ENCODE measurements at places on chromosomes 4 and X.

DNA sequence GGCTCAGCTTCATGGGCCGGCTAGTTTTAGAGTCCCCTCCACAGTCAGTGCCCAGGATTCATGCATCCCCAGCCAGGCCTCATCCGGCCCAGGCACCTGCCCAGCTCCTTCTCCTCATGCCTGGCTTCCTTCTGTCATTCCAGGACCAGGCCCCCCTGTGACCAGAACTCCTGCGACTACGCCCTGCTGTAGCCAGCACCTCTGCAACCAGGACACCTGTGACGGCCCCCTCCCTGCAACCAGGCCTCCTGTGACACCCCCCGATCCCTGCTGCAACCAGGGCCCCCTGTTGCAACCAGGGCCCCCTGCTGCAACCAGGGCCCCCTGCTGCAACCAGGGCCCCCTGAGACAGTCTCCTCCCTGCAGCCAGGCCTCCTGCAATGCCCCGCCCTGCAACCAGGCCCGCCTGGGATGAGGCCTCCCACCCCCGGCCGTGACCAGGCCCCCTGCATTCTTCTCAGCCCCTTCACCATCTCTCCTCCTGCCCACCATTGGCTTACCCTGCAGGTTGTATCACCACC is 46.8 kb downstream of the HTRA3 start:
- no peak for DNase-seq

DNA sequence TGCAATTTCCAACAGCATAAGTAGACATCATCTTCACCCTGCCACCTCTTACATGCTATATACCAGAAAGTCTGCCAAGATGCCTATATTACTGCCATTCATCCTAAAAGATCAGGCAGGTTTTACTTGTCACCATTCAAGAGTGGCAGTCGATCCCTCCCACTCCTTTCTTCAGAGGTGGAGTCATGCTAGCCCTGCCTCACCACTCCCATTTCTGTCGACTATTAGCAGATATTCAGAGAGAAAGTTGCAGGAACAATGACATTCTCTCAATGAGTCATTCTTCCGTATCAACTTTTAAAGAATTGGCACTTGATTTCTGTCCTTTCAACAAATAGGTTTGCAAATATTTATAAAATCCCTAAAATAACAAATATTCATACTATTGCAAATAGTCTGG is 1060.1 kb downstream of the ADGRL3 start:
- no peak for DNase-seq

DNA sequence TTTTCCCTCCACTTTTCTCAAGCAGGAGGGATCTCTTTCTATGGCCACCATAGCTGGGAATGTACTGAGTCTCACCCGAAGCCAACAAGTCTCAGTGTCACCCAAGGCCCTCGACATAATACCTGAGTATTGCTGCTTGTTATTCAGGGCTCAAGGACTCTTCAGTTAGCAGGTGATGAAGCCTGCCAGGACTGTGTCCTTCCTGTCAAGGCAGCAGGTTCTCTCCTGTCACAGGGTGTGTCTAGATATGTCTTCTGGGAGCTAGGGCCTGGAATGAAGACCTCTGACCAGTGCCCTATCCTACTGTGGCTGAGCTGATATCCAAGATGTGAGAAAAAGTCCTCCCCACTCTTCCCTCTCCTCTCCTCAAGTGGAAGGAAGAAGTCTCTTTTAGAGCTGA is 391.0 kb upstream of the DIPK2B start:
- no peak for DNase-seq

- DNase-seq: no peak
Observed at GRCh38 chrX:21838937-21839333, 482 bp upstream of the MBTPS2 start.

DNA sequence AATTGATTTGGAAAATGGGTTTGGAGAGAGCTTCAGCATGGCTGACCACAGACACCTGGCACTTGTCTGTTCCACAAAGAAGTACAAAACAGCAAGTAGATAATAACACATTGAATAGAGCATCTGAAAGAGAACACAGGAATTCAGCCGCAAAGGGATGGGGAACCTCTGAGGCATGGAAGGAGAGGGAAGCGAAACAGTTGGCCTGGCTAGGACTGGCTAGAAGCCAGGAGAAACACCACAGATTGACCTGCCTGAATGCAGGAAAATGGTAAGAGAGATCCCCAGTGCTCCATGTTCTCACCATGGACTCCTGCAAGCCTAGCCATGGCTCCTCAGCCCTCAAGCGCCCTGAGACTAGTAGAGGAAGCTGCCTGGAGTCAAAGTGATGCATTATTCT is 169.7 kb upstream of the SH3RF1 start:
- no peak for DNase-seq

DNA sequence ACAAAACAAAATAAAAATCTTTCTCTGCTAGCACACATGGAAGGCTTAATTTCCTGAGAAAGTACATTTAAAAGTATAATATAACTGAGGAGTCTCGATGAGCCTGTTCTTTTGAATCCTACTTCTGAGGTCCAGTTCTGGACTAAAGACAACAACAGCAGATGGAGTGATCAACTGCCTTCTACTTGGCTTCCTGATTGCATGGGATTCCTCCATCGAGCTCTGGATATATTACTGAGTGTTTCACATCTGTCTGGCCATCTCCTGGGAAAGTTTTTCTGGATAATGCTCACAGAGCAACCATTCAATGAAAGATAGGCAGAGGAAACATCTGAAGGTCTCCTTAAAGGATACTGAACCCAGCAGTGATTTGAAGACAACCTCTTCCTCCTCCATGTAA is 42.6 kb downstream of the KDR start:
- DNase-seq: no peak

- no peak for DNase-seq
Observed at GRCh38 chr4:54082168-54082567, 17.8 kb upstream of the CHIC2 start.

Data from CD4-positive, alpha-beta T cell treated with Interleukin-17A for 4 hours (primary cell).